Liver (tissue), 10 donors: ENCODE measurements at places on chromosomes 4 and X.

DNA sequence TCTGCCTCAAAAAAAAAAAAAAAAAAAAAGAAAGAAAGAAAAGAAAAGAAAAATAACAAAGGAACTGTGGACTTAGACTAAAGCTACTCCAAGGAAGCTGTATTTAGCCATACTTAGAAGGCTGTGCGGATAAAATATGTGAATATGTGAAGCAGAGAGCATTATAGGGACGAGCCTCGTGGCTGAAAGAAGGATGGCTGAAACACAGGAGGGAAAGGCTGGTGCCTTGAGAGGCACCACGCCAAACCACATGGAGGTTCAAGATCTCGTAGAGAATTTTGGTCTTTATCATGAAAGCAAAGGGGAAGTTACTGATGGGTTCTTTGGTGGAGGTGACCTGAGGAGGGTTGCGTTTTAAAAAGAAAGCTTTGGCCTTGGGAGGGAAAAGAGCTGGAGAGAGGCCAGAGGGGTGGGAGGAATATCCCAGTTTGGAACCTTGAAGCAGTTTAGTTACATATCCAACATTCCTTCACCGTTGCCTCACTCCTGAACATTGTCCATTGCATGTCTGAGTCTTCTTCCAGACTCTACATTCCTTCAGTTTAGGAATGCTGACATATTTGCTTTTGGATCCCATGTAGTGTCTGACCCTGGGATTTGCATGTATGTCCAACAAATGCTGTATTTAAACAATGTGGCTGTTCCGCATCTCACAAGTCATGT, 82.5 kb downstream of the CPE start:
- no peak for DNase-seq

DNA sequence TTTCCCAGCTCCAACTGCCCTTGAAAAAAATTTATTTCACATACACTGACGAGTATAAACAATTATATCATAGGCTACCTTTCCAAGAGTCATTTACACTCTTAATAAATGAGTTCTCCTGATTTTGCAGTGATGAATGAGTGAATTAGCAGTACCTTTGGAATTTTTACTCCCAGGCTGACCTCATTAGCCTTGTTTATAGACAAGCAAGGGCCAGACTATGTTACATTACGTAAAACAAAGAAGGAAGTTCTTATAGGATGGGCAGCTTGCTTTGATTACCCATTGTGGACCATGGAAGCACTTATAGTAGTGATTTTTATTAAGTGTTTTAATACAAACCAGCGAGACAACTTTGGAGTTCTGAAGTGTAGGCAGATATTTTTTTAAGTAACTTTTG, 112.9 kb upstream of the C1QTNF7 start:
- DNase-seq: no peak

DNA sequence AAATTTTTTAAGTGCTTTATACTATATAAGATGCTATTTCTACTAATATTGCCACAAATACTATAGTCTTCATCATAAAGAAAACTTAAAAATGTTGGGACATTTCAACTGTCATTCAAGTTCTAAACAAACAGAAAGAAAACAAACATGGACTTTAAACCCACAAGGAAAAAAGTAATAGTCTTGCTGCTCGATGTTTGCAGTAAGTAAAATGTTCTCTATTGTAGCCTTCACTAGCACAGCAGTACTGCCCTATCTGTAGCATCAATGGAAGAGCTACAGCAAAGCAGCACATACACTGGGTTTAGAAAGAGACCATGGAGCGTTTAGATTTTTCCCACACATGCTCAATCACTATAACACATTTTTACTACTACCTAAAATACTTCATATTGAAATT, 146.8 kb downstream of the KLHL13 start:
- no peak for DNase-seq

GRCh38 chr4:168528131-168528949, 31.5 kb downstream of the PALLD start:
- DNase-seq: no peak

DNA sequence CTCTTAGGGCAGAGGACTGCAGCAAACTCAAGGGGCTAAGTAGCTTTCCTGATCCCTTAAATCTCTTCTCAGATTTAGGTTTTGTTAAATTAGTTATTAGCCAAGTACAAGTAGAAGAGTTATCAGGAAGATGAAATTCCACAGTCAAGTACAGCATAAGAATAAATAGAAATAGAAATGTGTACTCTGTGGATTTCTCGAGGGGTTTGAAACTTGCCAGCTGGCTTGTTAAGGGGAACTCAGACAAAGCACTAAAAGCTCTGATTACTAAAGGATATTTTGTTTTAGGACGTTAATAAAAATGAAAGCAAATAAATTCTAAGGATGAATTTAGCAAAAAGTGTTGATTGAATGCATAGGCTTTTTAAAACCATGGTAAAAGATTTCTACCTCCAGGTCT, 654.6 kb downstream of the RAPGEF2 start:
- DNase-seq: no peak

DNA sequence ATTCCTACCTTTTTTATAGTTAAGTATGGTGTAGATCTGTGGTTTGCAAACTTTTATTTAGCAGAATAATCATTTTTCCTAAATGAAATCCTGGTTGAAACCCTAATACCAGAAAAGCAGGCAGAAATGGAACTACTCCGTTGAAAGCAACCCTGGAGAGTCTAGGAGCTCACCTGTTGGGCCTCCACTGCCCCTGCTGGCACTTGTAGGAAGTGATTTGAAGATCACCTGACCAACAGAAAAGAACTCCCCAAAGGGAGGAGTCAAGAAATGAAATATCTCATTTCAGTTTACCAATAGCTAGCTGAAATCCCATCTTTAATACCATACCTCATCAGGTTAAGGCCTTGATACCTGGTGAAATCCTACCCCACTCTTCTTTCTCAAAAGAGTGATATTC, 277.1 kb downstream of the KLHL13 start:
- no peak for DNase-seq

DNA sequence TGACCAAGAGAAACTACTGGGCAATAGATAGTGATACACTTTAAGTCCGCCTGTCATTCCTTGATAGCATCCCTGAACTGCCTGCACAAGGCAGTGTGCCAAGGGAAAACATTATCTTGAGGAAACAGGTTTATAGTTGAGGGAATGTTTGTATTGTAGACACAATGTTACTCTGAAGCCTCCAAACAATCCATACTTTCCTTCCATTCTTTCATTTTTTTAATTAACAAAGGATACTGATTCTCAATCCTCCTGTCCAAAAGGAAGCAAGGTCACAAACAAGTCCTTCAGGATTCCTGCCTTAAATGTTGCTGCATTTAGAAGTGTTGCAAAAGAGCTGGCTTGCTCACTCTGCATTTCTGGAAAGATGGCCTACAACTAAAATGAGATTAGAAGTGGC, 61.7 kb upstream of the PRSS48 start:
- DNase-seq: no peak

DNA sequence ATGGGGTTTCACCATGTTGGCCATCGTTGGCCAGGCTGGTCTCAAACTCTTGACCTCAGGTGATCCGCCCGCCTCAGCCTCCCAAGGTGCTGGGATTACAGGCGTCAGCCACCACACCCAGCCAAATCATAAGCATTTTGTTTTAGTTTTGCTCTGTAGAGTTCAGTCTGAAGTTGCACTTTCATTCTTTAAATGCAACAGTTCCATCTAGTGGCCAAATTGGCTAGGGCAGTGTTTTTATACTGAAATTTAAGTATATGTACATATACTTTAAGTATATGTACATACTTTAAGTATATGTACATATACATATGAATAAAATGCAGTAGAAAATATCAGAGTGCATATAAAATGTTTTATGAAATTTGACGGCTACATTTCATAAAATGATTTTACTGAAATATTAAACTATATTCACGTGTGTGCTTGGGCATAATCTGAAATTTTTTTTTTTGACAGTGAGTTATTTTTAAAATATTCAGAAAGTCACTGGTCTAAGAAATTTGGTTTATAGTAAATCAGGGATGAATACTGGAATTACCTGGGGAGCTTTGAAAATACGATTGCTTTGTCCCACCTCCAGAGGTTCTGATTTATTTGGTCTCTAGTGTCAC, 145.5 kb downstream of the NWD2 start:
- DNase-seq: no peak

- DNase-seq: no peak
Observed at GRCh38 chr4:37623125-37623524, 63.1 kb downstream of the RELL1 start.

DNA sequence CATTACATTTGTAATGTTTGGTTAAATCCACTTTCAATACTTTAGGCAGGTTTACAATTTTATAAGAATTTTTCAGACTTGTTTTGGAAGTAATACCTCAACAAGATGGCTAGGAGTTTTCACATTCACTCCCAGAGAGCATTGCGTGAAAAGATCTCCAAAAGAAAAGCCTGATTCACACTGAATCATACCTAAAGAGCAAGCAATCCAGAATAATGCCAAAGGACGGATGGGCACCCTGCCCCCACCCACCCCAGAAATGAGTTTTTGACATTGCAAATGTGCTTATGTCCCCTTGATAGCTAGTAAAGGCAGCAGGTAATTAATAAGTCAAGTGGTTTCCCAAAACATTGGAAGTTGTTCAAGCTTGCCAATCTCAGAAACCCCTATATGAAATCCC, 557.7 kb upstream of the TENM3 start:
- no peak for DNase-seq

- DNase-seq: no peak
Observed at GRCh38 chr4:157195374-157195773, 25.2 kb upstream of the GRIA2 start.

GRCh38 chr4:152165846-152166245, 370.0 kb downstream of the FBXW7 start:
- no peak for DNase-seq

GRCh38 chr4:15792974-15793373, 14.8 kb downstream of the CD38 start:
- no peak for DNase-seq

- DNase-seq: no peak
Observed at GRCh38 chr4:26131711-26132110, 189.1 kb upstream of the RBPJ start.

- no peak for DNase-seq
Observed at GRCh38 chrX:41909068-41909467, 14.3 kb downstream of the CASK start.
